ENCODE measurements at places on chromosomes 2 and 18.
A peak's percentile ranks its signal among the peaks of the same experiment; 100 is the strongest.

DNA sequence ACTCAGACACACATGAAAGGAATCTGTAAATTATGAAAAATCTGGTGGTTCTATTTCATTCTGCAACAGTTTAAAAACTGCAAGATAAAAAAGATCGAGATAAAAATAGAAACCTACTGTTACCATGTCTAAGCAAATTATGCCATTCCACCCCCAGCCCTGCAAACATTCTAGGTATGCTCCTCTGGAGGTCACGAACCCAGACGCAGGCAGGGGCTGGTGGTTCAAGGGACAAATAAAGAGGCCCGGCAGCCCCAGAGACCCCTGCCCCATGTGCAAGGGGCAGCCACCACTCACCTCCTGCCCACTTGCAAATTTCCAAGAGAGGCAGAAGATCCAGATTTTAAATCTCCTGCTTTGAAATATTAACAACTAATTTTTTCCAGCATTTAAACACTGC lies 210.5 kb downstream of the ANAPC1 start:
- DNase-seq: no peak

DNA sequence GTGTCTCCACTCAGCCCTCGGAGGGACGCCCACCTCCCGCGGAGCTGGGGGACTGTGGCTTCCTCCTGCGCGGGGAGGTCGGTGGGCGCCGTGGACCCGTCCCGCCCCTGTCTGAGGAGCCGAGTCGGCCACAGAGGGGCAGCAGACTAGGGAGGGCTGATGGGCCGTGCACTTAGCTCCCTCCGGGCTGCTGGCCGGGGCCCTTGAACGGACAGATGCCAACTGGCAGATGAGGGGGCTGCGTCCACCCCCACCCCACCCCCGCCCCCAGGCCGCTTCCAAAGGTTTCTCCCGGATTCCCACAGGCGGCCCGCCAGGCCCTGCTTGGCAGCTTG lies 10.4 kb upstream of the UBE2F start:
- no peak for DNase-seq

DNA sequence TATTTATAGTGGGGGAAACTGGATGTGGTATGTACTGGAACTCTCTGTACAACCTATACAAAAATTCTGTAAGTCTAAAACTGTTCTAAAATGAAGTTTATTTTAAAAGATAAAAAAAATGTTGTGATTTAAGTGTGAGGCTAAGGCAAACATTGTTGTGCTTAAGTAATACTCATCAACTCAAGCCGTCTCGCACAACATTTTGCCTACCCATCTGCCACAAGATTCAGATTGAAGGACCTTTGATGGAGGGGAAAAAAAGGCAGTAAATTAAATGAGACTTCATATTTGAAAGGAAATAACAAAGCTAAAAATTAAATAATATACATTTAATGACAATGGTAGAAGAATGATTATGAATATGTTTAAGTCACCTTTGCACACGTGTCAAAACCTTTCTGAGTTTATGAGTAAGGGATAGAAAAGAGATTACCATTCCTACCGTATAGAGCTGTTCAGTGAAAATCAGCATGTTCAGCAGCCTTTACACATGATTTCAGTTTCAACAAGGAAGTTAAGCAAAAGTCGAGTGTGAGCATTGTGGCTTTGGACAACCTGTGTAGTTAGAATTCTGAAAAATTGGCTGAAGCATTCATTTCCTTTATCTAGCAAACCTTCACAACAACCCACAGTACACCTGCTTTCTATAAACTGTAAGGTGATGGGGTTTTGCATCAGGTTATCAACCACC lies 499.3 kb downstream of the IRS1 start:
- DNase-seq: no peak

- DNase-seq: no peak
These were observed 184.7 kb upstream of the DLGAP1 start for GRCh38 chr18:4639628-4640310.

DNA sequence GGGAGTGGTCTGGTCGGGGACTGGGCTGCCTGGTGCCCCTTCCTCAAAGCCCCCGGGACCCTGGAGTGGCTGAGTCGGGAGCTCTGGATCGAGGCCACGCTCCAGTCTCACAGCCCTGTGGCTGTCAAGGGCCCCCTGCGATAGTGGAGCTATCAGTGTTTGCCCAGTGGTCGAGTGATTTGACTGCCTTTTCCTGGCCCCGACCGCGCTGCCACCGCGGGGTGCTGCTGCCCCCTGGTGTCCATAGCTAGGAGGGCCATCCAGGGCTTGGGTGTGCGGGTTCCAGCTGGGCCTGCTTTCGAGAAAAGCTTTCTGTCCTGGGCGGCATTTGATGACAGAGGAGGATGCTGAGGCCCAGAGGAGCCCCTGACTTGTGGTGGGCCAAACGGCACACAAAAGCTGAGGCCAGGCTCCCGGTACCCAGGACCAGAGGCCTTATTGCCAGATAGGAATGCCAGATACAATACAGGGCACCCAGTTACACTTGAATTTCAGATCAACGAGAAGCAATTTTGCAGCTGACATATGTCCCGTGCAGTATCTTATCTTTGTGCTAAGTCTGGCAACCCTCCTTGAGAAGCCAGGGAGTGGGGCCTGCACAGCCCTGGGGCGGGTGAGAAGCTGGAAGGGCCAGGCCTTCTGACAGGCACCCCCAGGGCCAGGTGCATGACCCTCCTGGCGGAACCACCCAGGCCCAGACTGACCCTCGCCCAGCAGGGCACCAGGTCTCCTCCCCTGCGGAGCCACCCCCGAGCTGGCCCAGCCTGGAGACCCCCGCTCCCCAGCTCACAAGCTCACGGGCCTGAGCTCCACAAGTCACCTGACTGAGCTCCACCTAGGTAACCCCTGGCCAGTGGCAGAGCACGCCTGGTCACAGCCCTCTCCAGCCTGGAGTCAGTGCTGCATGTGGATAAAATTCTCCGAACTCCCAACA lies 13.0 kb downstream of the ODC1 start:
- peak; percentile 49 for DNase-seq

DNA sequence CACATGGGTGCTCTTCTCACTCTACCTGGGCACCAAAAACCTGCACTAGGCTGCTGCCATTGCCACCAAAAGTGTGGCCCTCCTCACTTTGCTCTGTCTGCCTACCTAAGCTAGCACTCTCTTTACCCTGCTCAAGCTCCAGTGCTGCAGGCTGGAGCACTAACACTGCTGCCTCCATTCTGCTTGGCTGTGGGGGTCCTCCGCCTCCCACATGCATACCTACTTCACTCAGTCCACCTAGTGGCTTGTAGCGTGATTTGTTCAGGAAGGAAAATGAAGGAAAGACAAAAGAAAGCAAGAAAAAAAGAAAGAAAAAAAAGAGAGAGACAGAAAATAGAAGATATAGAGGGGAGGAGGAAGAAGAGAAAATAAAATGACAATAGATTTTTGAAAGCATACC lies 1339.4 kb upstream of the CHAC2 start:
- no peak for DNase-seq

Measured in activated T-helper 1 cell treated with Interleukin-2 at 50 U/mL for 16 hours (primary cell).